ENCODE measurements at places on chromosomes 12 and 14.

DNA sequence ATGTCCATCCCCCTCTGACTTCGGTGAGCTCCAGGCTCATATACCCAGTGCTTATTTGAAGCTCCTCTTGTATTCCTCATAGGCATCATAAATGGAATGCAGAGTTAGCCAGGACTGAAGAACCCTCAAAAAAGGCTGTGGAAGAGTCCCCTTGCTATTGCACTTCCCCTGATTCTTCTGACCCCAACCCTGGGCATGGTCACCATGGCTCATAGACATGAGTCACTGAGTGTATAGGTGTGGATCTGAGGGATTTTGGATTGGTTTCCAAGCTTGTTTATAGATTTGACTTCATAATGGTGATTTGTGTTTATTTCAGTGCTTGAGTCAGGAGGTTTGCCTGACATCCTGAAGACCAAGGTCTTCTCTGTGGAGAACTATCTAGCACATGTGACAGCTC is 98.4 kb upstream of the SLC38A2 start:
- no peak for DNase-seq

DNA sequence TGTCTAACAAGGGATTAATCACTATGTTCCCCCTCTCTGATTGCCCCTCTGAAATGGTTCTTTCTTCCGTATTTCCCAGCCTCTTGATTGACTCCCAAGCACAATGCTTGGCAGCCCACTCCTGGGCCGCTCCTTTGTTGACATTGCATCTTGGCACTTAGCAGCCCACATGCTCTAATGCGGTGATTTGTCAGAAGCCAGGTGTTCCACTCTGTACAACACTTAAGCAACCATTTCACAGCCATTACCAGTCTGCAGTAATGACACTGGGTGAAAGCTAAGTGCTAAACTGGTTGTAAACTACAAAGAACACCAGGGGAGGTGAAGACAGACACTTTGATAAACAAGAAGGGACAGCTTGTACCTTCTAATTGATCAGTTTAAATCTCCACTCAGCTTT is 353.5 kb downstream of the TMEM132D start:
- DNase-seq = no peak

DNA sequence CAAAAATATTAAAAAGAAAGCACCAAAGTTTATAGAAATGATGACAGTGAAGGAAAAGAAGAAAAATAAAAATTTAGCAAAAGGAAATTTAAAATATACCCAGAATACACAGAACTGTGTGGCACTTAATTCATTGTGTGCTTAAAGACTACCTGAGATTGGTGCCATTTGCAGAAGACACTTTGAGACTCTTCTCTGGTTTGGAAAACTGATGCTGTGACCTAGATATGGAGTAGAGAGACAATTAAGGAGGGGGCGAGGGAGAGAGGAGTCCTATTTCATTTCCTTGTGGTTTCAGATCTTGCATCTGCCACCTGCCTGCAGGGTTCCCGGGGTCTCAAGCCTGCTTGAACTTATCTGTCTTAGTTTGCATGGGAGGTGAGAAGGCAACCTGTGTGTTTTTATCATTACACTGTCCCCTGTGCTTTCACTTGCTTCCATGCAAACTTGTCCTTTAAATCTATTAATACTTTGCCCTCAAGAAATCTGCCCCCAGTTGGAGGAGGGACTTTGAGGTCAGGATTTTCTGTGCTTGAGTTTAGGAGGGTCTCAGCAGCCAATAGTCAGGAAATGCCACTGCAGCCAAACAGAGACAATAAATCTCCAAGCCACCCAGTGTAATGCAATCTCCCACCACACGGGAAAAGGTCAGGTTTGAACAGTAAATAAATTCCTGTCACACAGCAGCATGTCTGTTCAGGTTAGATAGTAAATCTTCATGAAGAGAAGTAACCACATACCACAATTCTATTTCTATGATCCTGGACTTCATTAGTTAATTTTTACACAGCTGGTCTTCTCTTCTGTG is 119.4 kb downstream of the CAND1 start:
- DNase-seq = no peak

GRCh38 chr14:35405304-35405996 is 901 bp upstream of the NFKBIA start:
- no peak for DNase-seq

- DNase-seq = no peak
Measured at GRCh38 chr12:77124767-77125166, 59.4 kb upstream of the E2F7 start.

Measured in pulmonary artery endothelial cell (primary cell).